PC-9 (cell line): ENCODE measurements at places on chromosomes 13 and 19.

GRCh38 chr19:27392027-27392632, 1820.8 kb downstream of the UQCRFS1 start:
- no peak for DNase-seq

GRCh38 chr19:47247308-47247990, 8.9 kb upstream of the CCDC9 start:
- peak; percentile 72 for DNase-seq

DNA sequence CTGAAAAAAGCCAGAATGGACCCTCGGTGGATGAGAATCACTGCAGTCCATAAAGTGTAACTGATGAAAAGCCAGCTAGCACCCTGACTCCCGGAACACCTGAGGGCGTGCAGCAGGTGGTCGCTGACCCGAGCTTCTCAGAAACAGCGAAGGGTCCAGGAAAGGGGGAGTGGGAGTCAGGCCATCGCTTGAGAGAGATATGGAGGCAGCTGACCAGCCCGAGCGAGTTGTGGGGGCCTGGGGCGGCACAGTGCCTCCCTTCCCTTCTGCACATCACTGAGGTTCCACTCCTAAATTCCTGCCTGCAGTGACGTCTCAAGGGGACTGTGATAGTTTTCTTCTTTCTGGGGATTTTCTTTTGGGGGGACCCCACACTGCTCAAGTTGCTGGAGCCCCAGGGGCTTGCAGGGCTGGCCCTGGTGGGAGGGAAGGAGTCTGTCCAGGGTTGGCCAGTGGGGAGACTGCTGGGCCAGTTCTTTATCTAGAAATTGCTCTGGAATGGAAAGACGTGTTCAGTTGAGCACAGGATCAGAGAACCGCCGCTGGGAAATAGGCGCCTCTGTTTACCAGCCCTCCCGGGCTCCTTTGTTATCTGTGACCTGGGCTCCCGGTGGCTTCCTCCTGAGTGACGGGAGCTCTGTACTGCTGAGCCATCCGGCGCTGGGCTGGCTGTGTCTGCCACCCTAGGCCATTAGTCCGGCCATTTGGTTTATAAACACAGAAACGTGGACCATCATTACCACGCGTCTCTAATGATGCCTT, 71.3 kb downstream of the RAB20 start:
- DNase-seq, result no peak

- no peak for DNase-seq
Measured at GRCh38 chr19:28932446-28932845, 280.5 kb downstream of the UQCRFS1 start.
